ENCODE measurements at places on chromosomes 11 and 22. TPM values are rescaled to one million over a fixed set of nuclear protein-coding genes. Genes with fewer than 3 reads are reported as not detected.

Gene FAM227A
- 1.6 TPM for total RNA-seq

Gene PEX16
- 37.0 TPM for total RNA-seq

Gene MPZL3
- total RNA-seq, result 0.28 TPM

Gene CRYBB1
- total RNA-seq, result not detected

Gene PRAME
- not detected for total RNA-seq

Gene SCN4B
- total RNA-seq, result 0.14 TPM

Gene ALKBH8
- 6.2 TPM for total RNA-seq

Gene SLC29A2
- total RNA-seq, result 0.14 TPM

Gene DEFB131B
- not detected for total RNA-seq

Gene CARD18
- not detected for total RNA-seq

Gene LAYN
- 60.4 TPM for total RNA-seq

Gene CASP5
- total RNA-seq, result 0.14 TPM

Gene SERGEF
- 32.7 TPM for total RNA-seq
